Erythroblast (primary cell): ENCODE measurements at places on chromosomes 12 and 14.

- no peak for DNase-seq
These were observed 103.6 kb downstream of the NTF3 start for GRCh38 chr12:5535541-5535940.

DNA sequence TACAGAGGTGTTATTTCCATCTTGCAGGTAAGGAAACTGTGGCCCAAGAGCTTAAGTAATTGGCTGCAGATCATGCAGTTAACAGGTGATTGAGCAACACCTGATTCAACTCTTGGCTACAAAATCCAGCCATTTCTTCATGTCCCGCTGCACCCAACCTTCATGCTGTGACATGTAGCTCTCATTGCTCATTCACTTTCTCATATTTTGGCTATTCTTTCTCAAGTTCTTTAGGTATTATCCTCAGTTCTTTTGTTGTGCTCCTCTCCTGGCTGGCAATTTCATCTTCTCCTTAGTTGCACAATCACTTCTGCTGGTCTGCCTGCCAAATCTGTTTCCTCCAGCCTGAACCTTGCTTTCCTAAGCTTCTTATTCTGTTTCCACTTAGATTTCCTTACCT, 300.8 kb downstream of the SSPN start:
- DNase-seq, result no peak

DNA sequence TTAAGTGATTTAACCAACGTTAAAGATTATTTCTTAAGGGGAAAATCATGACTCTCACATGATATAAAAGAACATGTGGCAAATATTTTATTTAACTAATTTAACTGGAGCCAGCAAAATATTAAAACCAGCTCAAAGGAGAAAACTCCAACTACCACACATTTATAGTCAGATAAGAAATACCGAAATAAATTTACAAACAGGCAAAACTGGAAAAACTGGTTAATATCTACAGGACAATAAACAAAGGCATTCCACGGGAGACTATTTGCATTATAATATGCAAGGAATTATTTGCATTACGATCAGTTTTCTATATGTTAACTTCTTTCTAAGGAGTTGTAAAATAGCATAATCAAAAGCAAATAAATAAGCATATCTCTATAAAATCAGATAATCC, 13.8 kb upstream of the BCL2L14 start:
- DNase-seq, result no peak

- DNase-seq, result no peak
These were observed 44.3 kb downstream of the TMTC2 start for GRCh38 chr12:82730953-82731459.

GRCh38 chr12:90510948-90511347, 444.0 kb downstream of the CCER1 start:
- DNase-seq, result no peak

DNA sequence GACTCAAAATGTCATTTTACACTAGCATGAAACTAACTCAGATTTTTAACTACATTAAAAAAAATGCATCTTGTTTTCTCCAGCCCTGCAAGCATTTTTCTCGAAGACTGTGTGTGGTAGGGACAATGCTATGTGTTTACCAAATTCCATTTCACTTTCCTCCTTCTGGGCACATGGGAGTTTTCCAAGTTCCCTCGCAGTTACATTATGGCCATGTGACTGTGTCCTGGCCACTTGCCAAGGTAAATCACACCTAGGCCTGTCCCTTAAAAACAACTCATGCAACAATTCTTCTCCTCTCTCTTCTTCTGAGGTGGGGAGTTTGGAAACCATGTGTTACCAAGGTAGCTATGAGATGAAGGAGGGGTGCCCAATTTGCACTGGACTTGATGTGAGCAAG, 108.7 kb downstream of the SYT10 start:
- DNase-seq, result no peak

- no peak for DNase-seq
These were observed 24.3 kb downstream of the C12orf76 start for GRCh38 chr12:110024051-110024450.

DNA sequence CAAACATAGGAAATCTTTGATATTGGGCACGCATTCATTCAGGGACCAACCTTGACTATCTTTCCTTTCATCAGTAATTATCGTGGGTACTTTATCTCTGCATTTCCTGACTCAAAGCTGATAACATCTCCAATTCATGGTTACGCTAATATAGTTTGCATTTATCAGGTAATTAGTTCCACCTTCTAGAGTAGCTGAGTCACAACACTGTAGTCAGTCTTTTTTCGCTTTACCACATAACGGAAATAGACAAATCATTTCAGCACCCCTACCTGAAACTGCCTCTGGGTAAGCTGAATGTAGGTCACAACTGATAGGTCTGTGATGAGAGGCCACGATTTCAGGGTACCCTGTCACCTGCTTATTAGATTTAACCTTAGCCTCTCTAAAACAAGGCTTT, 36.7 kb upstream of the IL22 start:
- no peak for DNase-seq

DNA sequence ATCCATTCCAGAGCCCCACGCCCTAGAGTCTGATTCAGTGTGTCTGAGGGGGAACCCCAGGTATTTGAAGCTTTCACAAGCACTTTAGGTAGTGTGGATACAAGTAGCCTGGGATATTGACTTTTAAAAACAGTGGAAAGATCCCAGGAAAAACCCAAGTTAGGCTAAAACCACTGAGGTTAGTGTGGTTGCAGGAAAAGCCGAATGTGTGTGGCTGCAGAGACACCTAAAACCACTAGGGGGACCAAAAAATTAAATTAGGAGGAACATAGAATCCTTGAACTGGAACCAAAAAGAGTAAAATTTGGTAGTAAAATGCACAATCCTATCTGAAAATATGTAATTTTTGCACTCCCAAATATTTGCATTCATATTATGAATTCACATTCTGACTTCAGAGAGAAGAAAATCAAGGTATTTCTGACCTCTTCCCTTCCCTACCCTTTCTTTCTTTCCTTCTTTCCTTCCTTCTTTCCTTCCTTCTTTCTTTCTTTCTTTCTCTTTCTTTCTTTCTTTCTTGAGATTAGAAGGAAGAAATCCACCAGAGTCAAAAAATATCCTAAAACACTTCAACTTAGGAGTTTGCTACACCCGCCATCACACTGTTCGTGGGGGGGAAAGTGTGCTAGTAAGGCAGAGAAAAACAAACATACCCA, 37.8 kb downstream of the SLCO1A2 start:
- no peak for DNase-seq

DNA sequence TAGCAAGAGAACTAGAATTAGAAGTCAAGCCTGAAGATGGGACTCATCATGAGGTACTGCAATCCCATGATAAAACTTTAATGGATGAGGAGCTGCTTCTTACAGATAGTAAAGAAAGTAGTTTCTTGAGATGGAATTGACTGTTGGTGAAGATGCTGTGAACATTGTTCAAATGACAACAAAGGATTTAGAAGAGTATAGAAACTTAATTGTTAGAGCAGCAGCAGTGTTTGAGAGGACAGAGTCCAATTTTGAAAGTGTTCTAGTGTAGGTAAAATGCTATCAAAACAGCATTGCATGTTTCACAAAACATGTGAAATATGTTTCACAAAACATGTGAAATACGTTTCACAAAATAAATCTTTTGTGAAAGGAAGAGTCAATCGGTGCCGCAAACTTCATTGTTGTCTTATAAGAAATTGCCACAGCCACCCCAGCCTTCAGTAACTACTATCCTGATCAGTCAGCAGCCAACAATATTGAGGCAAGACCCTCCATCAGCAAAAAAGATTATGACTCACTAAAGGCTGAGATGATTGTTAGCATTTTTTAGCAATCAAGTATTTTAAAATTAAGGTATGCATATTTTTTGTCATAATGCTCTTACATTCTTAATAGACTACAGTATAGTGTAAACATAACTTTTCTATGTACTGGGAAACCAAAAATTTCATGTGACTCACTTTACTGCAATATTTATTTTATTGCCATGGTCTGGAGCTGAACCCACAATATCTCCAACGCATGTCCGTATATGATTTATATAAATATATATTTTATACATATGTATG, 173.4 kb upstream of the BMP4 start:
- no peak for DNase-seq

- no peak for DNase-seq
These were observed 12.3 kb upstream of the APOF start for GRCh38 chr12:56374726-56375597.

DNA sequence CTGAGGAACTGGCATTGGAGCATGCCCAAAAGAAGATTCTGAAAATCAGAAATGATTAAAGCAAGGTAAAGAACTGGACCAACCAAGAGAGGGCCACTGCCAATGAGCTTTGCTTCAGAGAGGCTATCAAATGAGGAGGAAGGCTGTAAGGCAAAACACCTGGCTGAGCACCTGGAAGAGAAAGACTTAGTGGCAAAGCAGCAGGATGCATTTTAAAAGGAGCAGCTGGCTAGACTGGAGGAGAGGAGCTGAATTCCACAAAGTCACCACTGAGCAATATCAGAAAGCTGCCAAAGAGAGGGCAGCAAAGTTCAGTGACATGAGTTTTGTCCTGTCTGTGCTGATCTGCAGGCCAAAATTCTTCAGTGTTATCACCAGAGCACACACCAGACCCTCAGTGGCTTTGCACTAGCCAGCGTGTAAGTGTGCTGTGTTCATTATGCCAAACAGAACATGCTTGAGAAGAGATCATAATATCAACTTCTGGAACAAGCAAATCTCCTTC, 338.7 kb downstream of the TRHDE start:
- peak; percentile 20 for DNase-seq

DNA sequence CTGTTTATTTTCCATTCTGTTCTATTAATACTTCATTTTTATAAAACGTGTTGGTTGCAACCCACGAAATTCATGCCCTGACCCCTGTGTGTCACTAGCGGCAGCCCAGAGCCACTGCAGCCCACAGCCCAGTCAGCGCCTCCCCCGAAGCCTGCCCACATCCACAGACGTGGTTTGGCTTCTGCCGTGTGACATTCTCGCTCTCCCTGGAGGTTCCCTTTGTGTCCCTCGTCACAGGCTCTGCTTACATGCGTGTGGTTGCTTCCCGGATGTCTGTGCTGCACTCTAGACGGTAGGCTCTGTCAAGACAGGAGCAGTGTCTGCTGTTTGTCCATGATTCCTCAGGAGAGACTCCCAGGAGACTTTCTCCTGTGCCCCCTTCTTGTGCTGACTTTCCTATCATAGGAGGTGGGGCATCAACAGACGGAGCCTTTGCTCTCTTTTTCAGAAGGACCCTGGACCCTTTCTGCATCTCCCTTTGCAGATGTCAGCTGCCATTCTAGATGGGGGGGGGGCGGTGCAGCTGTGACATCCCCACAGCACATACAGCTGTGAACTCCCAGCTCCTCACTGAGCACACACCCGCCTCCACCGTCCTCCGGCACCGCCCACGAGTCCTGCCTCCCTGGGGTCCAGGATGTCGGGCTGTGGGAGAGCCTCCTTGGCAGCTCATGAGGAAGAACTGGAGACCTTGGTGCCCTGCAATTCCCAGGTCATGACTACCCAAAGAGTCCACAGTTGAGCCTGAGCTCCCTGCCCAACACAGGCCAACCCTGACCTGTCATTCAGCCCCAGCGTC, 36.8 kb upstream of the PIWIL1 start:
- DNase-seq, result no peak

- no peak for DNase-seq
These were observed 10.1 kb downstream of the CCDC196 start for GRCh38 chr14:66496188-66496807.

DNA sequence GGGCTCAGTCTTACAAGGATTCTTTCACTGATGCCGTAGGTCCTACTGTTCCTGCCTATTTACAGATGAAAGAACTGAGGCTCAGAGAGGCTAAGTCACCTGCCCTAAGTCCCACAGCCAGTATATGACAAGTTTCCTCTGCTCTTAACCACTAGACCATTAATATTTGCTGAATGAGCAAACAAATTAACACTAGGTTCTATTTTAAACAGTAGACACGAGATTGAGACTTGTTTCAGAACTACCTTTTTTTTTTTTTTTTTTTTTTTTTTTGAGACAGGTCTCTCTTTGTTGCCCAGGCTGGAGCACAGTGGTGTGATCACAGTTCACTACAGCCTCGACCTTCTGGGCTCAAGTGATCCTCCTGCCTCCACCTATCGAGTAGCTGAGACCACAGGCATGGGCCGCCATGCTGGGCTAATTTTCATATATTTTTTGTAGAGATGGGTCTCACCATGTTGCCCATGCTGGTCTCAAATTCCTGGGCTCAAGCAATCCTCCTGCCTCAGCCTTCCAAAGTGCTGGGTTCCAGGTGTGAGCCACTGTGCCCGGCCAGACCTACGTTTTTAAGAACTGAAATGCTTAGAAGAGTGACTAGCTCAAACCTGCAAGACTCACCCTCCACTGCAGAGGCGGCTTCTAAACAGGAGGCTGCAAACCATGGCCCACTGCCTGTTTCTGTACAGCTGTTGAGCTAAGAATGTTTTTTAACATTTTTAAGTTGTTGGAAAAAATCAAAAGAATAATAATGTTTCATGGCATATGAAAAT, 12.9 kb downstream of the SYNE3 start:
- no peak for DNase-seq

DNA sequence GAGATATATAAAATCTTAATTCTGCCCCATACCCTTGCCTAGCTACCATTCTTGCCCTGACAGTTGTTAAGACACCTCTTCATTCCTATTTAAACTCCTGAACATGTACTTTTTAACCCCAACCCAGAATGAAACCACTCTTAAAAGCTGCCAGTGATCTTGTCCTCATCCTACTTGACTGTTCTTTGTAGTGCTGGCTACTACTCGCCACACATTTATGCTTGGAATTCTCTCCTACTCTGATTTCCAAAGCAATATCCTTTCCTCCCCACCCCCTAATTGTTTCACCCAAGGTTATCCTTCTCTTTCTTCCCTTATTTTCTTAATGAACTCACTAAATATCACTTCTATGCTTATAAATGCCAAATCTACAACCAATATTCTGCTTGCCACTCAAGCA, 4.1 kb downstream of the NFYB start:
- no peak for DNase-seq

DNA sequence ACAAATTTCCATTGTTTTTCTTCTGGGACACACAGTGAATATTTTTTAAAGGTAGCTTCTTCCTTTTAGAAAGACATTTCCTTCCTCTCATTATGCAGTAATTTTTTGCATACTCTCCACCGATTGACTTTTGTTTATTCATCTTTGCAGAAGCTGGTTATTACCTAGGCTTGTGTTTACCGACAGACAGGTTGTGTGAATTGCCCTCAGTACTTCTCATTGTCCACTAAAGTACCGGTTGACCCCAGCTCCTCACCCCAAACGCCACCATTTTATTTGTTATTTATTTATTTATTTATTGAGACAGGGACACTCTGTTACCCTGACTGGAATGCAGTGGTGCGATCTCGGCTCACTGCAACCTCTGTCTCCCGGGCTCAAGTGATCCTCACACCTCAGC, 63.4 kb upstream of the MYL2 start:
- no peak for DNase-seq

DNA sequence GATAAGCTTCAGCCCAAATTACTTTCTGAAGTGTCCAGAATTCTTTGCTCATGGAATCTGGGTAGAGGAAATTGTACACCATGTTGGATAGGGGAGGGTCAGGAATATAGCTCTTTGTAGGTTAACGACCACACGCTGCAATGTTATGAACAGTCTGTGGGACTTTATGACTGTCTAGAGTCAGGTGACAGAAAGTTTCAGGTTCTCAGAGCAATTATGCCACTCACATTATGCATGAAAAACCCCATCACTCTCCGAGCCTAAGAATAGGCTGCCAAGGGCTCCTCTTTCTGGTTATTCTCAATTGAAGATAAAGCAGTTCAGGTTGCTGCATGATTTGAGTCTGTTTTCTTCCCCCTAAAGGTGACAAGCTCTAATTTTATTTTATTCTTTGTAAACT, 430.9 kb downstream of the ATP23 start:
- DNase-seq, result no peak
